ENCODE measurements at places on chromosomes 5 and 9.

- no peak for DNase-seq
Measured at GRCh38 chr9:110890416-110890815, 147.9 kb downstream of the LPAR1 start.

DNA sequence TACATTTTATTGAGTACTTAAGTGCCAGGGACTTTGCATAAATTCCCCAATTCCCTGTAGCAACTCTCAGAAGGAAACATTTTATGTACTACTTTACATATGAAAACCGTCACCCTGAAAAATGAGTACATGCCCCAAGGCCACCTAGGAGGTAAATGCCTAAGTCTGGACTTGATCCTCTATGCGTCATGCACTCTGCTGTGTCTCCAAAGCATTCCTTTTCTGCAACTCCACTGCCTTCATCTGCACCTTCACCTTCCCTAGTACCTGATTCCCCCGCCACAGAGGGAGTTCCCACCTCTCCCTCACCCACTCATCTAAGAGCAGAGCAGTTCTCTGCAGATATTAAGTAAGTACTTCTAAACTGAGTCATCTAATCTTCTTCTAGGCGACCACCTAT lies 75.2 kb upstream of the HRH2 start:
- no peak for DNase-seq

DNA sequence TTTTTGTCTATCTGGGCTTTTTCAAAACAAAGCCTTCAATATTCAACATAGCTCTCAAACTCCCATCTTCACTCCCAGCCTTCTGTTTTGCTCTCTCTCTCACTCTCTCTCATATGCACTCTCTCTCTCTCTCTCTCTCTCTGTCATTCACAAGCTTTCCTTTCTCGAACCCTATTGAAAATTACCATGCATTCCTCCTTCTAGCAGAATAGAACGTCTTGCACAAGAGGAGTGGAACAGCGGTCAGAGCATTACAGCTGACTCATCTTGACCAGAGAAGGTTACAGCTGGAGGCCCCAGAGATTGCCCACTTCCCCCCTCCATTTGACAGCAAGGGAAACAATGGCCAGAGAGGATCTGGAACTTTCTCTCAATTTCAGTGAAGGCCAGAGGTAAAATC lies 51.0 kb upstream of the LIFR start:
- peak; percentile 89 for DNase-seq

DNA sequence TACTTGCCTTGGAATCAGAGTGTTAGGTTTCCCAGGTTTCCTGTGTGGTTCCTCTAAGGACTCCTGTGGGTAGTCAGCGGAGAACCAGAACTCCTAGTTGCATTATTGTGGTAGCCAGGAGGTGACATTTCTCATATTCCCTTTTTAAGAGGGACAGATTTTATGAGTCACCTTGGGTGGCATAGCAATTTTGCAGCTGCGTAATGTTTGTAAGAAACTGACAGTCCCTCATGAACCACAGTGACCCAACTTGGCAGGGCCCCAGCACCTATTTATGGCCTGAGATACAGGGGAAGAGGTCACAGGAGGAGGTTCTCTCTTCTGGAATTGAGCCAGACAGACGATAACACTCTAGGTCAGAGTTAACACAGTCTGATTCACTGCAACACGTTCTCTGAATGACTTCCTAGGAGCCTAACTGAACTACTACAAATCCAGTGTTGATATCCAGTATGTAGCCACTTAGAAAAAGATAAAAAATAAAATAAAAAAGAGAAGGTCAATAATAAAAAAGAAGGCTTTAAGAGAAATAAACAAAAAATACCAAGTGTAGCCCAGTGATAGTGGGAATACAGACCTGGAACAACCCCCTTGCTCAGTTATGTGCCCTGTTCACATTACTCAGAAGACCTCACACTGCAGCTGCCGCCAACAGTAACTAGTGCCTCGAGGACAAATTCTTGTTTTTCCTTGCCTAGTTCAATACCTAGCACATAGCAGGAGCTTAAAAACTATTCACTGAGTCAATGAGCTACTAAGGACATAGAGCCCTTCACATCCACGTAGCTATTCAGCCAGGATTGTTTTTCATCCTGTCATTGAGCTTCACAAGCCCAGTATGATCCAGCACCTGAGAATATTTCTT lies 50.7 kb upstream of the VLDLR start:
- DNase-seq = peak; percentile 92

GRCh38 chr9:104970271-104970987 lies 42.5 kb upstream of the ABCA1 start:
- no peak for DNase-seq

GRCh38 chr5:10736354-10736753 lies 24.7 kb downstream of the DAP start:
- no peak for DNase-seq

DNA sequence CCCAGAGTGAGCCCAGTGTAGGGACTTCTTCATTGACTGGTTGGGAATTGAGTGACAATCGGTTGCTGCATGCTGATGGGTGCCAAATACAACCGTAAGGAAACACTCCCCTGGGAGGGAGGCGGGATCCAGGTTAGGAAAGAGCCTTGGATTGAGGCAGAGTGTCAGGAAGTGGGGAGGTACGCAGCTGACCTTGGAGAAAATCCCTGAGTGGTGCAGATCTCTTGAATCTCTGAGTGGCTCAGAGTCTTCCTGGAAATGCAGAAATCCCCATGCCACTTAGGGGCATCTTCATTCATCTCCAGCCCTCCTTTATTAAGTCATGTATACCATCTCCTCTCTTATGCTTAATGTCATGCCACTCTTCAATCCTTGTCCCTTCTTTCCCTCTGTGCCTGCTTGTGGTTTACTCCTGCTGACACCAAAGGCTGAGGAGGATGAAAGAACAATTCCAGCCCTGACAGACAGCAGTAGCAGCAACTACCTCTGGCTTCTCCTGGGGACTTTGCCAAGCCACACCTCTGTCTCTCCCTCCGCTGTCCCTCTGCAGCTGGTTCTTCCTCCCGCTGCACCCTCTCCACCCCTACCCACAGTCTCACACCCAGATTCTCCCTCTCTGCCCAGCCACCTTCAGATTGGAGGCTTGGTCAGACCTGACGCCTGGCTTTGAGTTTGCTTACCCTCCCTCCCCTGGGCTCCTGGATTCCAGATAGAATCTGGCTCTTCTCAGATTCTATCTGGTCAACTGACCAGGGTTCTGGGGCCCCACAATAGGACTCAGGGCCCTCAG lies 14.1 kb upstream of the LCP2 start:
- no peak for DNase-seq

GRCh38 chr5:122310889-122311288 lies 1.1 kb upstream of the SNCAIP start:
- no peak for DNase-seq

Measured in NB4 (cell line).